SJSA1 (cell line): ENCODE measurements at places on chromosomes 11 and 22.

GRCh38 chr11:58866788-58867187 lies 22.3 kb upstream of the GLYATL2 start:
- no peak for DNase-seq

GRCh38 chr11:93476796-93477195 lies 66.4 kb downstream of the SMCO4 start:
- DNase-seq, result peak; percentile 14

DNA sequence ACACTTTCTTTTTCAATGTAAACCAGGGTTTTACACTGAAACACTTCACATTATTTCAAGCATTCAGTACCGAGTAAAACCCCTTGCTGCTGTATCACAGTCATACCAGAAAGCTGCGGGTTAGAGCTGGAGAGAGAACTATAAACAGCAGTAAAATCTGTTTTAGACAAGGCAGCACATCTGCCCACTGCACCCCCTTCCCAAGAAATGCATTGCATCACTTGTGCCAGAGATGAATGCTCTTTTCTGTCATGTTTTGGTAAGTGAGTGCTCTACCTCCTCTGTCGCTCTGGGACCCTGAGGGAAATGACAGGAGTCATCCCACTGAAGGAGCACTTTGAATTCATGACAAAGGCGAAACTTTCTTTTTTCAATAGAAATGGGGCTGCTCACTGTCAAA lies 107.2 kb downstream of the MAML2 start:
- DNase-seq, result no peak

GRCh38 chr11:34151166-34151565 lies 45.7 kb downstream of the NAT10 start:
- DNase-seq, result no peak

GRCh38 chr11:14357881-14358728 lies 878 bp downstream of the RRAS2 start:
- DNase-seq, result peak; percentile 80

DNA sequence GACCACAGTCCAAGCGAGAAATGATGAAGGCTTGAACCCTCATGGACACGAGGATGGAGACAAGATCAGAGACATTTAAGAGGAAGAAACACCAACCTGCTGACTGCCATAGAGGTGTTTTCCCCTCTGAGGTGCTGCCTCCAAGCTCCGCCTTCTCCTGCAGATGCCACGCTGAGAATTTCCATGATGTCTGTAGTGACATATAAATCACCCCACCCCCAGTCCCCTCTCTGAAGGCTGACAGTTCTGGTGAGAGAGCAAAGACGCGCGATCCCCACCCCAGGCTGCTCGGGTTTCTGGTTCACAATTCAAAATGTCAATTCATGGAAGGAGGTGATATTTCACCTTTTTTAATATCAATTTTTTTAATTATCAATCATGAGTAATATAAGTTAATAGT lies 28.2 kb downstream of the LRRC32 start:
- no peak for DNase-seq

DNA sequence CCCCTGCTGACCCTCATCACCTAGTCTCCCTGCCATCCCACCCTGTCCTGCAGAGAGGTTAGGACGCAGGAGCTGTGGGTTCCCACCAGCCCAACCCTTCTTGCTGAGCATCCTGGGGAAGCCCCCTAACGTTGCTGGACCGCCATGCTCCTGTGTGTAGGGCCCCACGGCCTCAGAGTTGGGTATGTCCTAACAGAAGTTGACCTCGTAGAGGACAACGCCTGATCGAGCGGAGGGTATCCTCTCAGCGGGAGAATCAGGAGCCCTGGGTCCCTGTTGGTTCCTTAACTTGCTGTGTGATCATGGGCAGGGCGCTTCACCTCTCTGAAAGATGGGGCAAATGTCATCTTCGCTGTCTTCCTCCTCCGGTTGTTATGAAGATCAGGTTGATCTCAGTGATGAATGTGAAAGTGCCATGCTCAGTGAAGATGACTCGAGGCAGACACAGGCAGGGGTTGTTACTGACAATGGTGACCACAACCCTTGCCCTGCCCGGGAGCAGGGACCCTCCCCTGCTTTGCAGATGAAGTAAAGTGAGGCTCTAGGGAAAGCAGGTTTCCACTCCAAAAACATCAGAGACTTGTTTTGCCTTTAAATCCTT lies 19.3 kb upstream of the CD5 start:
- DNase-seq, result no peak
